ENCODE measurements at places on chromosomes 4 and X.

DNA sequence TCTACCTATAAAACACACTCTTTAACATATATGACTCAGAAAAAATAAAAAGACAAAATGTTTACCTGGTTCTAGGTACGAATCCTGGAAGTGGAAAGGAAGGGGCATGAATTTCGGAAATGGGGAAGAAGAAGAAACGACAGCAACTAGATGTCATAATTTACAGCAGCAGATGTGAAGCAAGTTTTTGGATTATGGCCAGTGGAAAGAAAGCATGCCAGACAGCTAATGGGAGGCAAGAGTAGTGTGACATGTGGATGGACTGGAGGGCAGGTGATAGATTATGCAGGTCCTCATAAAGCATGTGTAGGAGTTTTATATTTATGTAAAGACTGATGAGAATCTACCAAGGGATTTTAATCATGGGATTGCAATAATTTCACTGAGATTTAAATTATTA lies 279.0 kb upstream of the TACR3 start:
- no peak for DNase-seq

DNA sequence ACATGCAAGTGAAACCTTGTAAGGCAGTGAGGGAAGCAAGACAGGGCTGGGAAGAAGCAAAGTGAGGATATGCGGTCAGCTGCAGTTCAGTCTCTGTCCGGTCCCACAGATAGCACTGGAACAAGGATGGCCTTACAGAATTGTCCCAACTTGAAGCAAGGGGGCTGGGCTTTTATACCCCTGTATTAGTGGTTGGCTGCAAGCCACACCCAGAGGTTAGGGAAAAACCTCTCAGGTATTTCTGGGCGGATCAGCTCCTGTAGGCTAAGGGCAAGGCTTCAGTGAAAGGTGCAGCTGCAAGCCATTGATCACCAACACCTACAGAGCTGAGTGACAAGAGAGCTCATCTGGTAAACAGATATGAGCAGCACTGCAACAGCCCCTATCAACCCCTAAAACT lies 89.0 kb downstream of the KDR start:
- no peak for DNase-seq

DNA sequence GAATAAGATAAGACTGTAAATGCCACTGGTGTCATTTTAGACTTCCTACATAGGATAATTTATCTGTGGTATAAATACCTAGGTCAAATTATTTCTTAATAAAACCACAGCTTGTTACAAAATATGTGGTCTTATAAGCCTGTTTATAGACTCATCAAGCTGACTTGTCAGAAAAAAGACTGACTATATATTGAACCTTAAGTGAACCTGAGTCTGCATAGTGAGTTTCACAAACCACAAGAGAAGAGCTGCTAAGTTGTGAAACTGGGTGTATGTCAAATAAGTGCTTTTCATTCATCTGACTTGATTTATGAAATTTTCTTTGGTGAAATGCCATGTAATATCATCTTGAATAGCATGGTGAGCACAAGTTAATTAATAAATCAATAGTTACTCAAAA lies 48.4 kb upstream of the TMPRSS11A start:
- DNase-seq = no peak

DNA sequence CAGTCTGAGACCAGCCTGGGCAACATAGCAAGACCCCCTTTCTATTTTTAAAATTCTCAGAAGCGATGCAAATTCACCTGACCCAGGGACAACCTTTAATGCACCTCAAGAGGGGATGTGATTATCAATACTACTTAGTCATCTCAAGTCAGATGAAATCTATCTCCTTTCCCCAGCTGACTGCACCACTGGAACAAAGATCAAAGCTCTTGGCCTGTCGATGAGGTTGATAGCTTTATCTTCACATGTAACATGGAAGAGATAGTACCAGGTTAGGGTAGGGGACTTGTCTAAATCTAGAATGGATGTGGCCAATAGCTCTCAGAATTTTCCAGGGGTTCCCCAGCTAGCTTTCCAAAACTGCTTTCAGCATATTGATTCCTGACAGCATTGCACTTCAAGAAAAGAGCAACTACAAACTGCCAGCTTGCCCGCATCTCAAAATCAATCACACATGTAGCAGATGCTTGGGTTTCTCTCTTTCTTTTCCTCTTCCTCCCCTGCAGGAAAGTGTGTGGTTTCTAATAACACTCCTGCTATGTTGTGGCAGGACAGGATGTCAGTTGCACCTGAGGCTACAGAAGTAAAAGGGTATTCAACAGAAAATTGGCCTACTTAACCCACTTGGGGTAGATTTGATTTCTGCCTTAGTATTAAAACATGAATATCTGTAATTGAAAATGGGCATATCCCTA lies 12.2 kb upstream of the TMEM164 start:
- DNase-seq = no peak

Data from AG10803 (cell line).